ENCODE measurements at places on chromosomes 3 and 15.

DNA sequence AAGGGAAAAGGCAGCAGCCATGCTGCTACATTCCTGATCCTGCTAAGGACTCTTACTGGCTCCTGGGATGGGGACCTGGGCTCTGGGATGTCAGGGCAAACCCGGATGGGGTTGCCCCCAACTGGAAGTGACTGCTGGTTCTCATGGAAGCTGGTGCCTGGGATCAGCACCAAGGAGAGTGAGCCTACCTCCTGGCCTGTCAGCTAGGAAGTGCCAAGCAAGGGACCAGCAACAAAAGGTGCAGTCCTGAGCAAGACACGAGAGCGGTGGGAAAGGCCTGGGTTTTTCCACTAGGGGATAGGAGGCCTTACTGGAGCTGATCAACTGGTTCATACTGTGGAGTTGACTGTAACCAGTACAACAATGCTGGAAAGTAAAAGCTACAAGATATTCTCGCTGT, 47.9 kb upstream of the SYNM start:
- DNase-seq: no peak

GRCh38 chr15:59406446-59406845, 31.5 kb upstream of the FAM81A start:
- DNase-seq: no peak

DNA sequence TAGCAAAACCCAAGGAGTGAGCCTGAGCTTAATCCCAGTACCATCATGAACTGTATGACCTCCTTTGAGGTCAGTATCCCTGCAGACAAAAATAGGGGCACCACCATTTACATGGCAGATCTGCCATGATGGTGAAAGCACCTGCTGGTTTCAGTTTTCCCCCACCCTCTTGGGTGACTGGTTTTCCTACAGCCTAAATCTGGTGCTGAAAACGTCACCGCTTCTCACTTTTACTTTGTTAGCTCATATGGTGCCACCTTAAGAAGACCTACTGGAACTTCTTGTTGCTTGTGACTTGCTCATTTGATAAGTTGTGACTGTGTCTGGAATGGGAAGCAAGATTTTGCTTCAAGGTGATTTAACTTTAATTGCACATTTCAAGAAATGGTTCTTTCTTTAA, 5.1 kb downstream of the PPP1R2 start:
- no peak for DNase-seq

DNA sequence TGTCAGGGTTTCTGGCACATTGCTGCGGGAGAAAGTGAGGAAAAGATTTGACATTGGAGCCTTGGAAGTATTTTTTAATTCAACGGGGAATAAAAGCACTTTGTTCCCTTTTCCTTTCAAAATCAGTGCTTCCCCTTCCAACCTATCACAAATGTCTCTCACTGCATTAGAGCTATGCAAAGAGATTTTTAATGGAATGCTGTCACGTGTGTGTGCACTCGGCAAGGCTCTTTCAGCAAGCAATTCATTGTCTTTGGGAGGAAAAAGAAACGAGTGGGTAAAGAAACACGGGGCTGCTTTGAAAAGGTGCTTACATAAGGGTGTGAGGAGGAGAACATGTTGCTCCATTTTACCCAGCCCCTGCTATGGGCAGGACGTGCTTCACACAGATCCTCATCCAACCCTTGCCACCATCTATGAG, 490.4 kb upstream of the PROK2 start:
- DNase-seq: no peak

DNA sequence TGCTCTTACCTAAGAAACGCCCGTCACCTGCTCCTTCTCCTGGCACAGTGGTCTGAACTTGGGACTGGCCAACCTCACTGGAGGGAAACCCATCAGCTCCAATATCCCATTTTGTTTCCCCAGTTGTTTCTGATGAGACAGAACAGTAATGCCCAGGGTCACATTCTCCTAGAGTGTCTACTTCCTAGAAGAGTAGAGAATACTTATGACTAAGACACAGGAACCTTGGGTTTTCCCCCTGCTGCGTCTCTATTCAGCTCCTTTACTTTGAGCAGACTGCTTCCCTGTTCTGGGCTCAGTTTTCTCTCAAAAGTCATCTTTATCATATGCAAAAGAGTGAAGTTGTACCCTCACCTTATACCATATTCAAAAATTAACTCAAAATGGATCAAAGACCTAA, 79.4 kb downstream of the POLR2M start:
- DNase-seq: peak; percentile 32

GRCh38 chr3:97830638-97831037, 8.8 kb downstream of the CRYBG3 start:
- DNase-seq: no peak

- no peak for DNase-seq
These were observed 98.9 kb downstream of the RPLP1 start for GRCh38 chr15:69551391-69552056.

GRCh38 chr3:106014971-106015370, 146.2 kb upstream of the CBLB start:
- no peak for DNase-seq

DNA sequence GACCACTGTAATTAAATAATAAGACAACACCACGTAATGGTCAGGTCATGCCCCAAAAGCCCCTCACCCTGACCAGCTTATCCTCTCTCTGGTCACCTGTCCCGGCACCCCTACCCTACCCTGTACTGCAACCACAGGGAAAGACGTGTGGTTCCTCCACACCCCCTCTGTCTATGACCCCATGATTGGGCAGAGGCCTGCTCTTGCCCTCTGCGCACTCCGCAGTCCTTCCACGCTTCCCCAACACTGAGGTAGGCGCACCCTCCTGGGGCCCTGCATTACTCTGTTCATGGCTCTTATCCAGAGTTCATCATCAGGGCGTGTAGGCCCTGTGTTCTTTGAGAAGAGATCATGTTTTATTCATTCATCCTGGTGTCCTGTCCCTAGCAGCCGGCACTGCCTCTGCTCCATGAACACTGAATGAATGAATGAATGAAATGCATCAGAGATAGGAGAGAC, 33.8 kb downstream of the MGLL start:
- no peak for DNase-seq

GRCh38 chr15:89127054-89127702, 38.9 kb downstream of the ABHD2 start:
- peak; percentile 46 for DNase-seq

GRCh38 chr15:37758412-37758811, 176.0 kb upstream of the TMCO5A start:
- no peak for DNase-seq

GRCh38 chr15:96166223-96167200, 164.0 kb upstream of the NR2F2 start:
- DNase-seq: no peak

- DNase-seq: no peak
These were observed 30.3 kb upstream of the GADL1 start for GRCh38 chr3:30924763-30925162.

GRCh38 chr3:152646004-152646403, 188.9 kb upstream of the P2RY1 start:
- no peak for DNase-seq

- DNase-seq: no peak
These were observed 350.1 kb upstream of the AZI2 start for GRCh38 chr3:28698706-28699105.

DNA sequence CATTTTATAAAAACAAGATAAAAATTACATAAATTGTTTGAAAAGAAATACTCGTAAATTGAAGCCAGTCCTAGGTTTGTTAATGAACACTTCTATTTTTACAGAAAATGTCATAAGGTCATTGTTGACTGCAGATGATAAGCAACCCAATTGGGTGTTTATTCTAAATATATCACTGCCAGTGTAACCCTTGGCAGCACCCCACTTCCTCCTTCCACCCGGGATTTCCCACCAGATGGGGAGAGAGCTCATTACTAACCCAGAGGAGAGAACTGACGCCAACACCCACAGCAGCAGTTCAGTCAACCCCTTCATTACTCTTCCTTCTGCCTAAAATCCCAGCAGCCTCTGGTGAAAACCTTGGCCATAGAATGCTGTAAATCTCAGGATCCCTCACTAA, 307.6 kb downstream of the GAP43 start:
- DNase-seq: no peak

GRCh38 chr15:76208084-76208785, 103.0 kb downstream of the ETFA start:
- no peak for DNase-seq

DNA sequence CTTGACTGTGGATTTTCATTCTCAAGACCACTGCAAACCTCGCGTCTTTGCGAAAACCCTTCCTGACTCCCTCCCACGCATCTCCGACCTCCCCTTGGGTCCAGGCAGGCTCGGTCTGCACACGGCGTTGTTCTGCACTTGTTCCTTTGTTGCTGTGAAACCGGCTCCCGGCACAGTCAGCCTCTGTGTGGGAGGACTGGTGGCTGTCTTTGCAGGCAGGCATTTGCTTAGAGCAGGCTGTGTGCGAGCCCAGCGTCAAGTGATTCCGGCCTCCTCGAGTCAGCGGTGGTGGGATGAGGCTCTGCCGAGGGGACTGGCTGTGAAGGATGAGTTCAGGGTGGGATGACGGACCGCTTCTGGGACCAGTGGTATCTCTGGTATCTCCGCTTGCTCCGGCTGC, 102.6 kb upstream of the ROPN1 start:
- DNase-seq: no peak

DNA sequence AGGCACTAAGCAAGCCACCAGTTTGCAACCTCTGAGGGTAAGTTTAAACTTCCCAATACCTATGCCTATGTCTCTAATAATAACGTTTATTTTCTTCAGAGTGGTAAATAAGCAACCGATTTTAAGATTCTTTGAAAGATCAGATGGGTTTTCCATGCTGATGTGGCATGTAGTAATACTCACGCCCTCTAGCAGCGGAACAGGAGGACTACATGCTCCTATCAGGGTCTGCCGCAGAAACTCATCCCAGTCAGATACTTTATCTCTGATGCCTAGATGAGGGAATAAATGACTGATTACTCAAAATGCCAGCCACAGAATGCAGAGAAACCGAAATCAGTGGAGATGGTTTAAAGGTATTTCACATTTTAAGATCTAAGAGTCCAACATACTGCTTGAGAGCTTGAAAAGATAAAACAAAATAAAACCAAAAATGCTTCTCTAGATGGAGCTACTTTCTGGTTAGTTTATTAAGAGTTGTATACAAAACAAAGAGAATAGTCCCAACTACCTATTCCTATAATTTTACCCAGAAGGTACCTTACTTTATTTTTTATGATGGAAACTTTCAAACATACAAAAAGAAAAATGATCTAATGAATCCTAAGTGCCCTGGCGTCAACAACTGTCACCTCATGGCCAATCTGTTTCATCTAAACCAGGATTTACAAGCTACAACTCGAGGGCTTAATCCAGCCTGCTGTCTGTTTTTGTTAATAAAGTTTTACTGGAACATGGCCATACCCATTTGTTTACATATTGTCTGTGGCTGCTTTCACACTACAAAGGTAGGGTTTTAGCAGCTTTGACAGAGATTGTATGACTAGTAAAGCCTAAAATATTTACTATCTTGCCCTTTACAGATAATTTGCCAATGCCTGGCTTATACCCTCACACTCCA, 37.5 kb upstream of the STIMATE start:
- DNase-seq: peak; percentile 73

- peak; percentile 17 for DNase-seq
These were observed 106.7 kb downstream of the DPH6 start for GRCh38 chr15:35439291-35439690.

GRCh38 chr3:4981294-4981664, 2.0 kb downstream of the BHLHE40 start:
- peak; percentile 46 for DNase-seq

DNA sequence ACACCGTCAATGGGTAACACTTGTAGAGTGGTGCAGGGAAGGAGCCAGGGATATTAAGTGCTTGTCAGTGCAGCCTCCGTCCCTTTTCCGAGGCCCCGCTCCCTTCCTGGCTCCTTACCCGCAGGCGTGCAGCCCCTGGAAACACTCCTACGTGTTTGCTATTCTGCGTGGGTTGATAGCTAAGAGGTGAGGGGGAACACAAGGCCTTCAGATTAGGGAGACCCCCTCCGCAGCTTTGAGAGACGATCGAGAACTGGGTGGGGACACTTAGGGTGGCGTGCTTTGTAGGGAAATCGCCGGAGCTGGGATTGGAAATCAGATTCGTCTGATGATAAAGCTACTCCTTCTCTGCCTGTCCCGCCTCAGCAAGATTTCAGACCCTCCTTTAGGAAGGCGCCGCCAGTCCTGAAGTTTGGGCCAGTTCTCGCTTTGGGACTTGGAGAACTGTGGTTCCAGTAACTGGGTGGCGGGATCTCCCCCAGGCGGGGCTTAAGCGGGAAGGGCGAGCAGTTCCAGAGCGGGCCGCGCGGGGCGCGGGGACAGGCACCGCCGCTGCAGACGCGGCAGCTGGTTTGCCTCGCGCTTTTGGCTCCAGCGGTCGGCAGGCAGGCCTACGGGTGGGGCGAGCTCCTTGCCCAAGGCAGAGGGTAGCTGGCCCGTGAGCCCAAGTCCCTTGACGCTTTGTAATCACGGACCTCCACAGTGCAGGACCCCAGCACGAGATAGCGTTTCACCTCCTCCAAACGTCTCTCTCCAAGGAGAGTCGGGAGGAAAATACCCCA, 8.0 kb upstream of the FAM107A start:
- DNase-seq: peak; percentile 80

DNA sequence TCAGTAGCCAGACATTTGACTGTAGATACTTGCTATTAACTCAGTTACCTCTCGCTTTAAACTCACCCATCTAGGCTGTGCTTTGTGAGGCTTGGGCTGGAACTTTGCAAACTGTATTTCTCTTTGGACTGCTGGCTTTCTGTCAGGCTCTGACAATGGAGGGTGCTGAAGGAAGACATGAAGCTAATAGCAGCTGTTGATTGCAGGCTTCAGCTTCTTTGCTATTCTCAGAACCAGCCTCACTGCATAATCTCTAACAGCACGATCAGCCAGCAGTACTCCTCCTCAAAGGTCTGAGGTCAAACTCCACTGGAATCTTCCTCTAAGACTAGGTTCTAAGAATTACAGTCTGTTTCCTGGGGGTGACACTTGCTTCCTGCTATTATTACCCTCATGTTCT, 295.6 kb downstream of the ZBBX start:
- no peak for DNase-seq

DNA sequence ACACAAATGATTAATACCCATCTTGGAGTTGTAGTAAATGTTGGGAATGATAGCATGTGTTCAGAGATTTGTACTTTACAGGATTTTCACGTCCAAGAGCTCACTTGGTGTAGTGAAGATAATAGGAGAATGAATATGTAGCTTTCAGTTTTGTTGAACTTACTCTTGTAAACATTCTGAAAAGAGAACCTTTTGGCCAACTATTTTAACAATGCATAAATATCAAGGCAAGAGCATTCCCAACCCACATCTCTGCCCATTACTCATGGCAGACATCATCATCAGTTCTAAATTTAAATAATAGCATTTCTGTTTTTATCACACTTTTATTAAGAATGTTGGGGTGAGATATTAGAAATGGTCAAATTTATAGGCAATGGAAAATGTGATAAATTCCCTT, 465.2 kb upstream of the TPRG1 start:
- DNase-seq: no peak

- no peak for DNase-seq
These were observed 108.4 kb downstream of the GHSR start for GRCh38 chr3:172339892-172340291.

GRCh38 chr15:60840306-60840702, 361.4 kb upstream of the ICE2 start:
- DNase-seq: no peak

- no peak for DNase-seq
These were observed 360.5 kb downstream of the RSL24D1 start for GRCh38 chr15:54836052-54836795.

- no peak for DNase-seq
These were observed 988.8 kb upstream of the NR2F2 start for GRCh38 chr15:95341686-95342085.

GRCh38 chr3:173753593-173753992, 356.0 kb downstream of the NLGN1 start:
- DNase-seq: peak; percentile 51

- no peak for DNase-seq
These were observed 144.0 kb upstream of the SUCLG2 start for GRCh38 chr3:67798412-67798811.
